ENCODE measurements at places on chromosomes 5 and 9.

- DNase-seq, result no peak
Observed at GRCh38 chr5:115844321-115844817, 2.6 kb downstream of the AP3S1 start.

DNA sequence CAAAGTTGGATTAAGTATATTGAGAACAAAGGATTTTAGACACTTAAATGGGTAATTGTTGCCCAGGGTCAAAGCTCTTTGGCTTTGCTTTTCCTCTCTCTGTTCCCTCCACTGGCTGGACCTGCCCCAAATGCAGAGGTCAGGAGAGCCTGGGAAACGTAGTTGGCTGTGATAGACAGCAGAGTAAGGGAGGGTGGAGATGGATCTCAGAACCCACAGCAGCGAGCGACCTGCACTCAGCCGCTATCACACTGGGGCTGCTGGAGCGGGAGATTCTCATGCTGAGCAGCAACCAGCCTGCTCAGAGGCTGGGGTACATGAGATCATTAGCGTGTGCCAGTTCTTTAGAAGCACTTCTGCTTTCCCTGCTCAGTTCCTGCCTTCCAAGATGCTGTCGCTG, 71.8 kb upstream of the TTC23L start:
- no peak for DNase-seq

DNA sequence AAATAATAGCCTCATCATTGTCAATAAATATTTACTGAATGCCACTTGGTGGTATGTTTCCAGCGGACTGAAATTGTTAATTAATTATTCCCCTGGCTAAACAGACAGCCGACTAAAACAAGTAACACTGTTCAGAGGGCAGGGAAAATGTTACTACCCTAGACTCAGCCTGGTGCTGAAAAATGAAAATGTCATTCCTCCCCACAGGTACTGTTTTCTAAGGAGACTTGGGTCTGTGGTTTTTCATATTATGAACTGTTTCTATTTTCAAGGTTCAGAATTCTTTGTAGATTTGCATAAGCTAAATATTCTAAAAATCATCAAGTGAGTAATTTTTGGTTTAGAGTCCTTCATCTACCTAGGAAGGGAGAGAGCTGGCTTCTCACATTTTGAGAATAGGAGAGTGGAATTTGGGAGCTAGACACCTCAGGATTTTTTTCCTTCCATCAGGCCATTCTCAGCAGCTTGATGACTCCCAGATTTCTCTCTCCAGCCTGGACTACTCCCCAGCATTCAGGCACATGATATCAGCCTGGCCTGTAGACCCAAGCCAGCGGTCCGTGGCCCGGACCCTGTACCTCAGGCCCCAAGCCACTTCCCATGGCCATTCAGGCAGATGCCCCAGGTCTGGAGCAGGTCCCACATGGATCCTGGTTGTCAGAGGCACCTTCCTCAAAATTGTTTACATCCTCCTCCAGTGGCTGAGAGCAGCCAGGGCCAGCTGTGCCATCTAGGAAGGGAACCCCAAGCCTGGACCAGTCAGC, 24.4 kb downstream of the BHMT start:
- no peak for DNase-seq

- peak; percentile 52 for DNase-seq
Observed at GRCh38 chr5:90802474-90803317, 244.1 kb downstream of the ADGRV1 start.

- no peak for DNase-seq
Observed at GRCh38 chr9:4035777-4036176, 264.1 kb downstream of the GLIS3 start.

DNA sequence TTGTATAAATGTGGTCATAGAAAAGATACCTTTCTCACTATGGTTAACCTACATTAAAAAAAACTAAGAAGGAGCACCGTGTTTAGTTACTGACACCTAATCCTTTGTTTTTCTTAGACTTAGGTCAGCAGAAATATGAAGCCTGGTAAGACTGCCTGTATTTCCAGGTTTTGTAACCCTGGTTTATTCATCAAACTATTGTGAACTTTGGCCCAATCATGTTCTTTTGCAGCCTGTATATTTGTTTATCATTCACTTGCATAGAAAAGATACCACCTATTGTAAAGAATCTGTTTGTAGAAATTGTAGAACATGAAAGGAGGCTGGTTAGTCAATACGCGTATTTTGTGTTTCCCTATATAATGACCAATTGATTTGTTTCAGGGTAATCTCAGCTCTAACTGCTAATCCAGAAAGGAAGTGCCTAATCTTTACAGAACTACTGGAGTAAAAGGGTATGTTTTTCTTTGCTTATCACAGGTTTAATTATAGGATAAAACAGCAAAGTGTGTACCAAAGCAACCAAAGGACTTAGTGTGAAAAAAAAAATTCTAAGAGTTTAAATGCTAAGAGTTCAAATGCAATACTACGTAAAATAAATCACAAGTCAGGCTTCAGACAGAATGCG, 103.6 kb downstream of the LURAP1L start:
- DNase-seq, result no peak

GRCh38 chr9:126325821-126326220, 808 bp upstream of the MVB12B start:
- no peak for DNase-seq

DNA sequence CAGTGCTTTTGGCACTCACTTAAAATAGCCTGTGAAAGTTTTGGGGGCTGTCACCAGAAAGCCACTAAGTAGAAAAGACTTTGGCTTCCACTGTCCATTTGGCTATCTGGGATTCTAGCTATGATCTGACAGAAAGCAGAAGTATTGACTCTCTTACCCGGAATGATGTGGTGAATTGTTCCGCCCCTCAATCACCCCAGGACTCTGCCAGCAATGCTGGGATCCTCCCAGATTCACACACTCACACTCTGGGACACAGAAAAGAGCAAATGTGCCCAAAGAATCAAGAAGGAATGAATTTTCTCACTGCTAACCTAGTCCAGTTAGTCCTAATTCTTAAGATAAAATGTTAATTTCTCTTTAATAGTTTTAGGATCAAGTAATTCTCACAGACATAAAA, 576.9 kb downstream of the BNC2 start:
- no peak for DNase-seq

DNA sequence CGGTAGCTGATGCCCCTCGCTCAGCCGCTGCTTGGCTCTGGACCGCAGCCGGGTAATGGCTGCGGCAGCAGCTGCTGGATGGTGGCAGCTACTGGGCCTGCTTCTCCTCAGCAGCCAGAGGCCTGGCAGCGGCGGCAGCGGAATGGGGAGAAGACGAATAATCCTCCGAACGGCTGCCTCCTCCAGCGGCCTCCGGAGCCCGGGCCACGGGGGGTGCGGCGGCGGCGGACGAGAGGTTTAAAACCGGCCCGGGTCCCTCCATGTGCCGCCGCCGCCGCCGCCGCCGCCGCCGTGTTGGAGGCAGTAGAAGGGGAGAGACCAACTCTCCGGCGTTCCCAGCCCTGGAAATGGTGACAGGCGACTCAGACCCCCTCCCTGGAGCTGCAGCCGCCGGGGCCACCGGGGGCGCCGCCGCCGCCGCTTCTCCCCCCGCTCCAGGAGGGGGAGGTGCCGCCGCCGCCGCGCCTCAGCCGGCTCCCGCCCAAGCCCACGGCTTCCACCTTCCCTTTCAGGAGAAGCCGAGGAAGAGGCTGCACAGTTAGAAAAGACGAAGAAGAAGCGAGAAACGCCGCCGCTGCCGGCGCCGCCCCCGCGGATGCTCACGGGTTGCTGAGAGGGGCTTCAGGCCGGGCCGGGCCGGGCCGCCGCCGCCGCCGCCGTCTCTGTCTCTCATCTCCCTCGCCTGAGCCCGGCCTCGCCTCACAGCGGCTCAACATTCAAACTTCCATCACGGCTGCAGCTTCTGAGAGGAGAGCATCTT, 118.4 kb upstream of the PRSS3 start:
- DNase-seq, result peak; percentile 70

DNA sequence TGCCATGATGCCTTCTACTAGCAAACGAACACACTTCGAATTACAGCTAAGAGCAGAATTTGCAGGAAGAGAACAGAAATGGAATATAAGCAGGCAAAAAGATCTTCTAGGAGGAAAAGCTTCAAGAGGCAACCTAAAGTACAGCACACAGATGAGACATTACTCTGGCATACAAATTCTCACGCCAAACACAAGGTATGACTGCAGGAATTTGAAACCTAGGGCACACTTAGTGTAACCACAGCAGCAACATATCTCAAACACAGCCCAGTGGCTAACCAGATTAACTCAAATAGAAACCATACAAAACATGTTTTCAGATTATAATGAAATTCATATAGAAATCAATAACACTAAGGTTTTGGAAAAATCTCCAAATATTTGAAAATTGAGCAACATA, 481.0 kb upstream of the RGMB start:
- DNase-seq, result no peak

DNA sequence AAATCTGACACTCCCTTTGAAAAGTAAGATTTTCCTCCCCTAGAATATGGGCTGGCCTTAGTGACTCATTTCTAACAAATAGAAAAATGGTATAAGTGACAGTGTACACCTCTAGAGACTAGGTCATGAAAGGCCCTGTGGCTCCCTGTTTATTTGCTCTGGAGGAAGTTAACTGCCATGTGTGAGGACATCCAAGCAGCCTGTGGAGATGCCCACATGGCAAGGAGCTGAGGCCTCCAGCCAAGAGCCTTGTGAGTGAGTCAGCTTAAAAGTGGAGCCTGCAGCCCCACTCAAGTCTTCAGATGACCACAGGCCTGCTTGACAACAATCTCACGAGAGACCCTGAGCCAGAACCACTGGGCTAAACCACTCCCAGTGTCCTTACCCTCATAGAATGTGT, 128.1 kb upstream of the LHFPL2 start:
- no peak for DNase-seq

- DNase-seq, result no peak
Observed at GRCh38 chr5:28017178-28017577, 978.8 kb upstream of the CDH9 start.

DNA sequence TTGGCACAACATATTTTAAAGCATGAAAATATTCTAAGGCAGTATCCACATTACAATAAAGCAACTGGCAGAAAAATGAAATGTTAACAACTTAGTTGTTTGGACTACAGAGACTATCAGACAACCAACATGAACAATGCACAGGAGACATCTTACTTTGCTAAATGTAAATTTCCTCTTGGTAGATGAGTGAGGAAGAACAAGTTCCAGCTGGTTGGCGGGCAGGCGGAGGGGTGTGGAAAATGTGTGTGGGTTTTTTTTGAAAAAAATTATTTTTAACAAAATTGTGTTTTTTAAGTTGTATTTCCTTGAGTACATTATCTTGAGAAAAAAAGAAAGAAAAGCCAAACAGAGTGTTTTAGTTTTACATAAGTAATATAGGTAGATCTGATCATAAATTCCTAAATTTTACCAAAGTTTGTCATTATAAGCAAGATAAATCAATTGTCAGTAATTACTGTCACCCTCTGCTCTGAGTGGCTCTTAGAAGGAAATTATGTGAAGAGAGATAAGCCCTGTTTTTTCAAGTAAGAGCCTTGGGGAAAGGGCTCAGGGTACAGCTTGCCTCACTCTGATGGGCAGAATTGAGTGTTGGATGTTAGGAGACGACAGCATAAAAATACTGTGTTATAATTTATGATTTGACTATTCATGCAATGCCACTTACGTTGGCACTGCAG, 42.5 kb downstream of the TMEM167A start:
- DNase-seq, result no peak

- no peak for DNase-seq
Observed at GRCh38 chr9:96435345-96435744, 14.6 kb upstream of the HABP4 start.

DNA sequence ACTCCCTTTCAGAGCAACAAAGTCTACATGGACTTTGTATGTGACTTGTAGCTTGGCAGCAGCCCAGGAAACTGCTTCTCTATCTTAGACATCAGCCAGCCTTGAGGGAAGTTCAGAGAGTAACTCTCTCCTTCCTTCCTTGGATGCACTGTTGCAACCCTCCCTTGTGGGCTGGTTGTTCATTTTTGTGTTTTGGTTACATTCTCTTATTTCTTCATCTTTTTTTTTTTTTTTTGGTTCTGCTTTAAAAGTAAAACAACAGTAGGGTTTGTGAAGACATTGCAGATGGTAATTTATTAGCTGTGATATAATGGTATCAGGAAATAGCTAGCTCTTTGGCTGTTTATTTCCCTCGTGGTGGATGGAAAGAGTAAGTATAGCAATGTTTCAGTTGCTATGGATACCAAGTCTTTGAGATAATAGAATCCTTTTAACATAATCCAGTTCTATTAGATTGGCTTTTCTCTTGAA, 97.9 kb upstream of the MAMDC2 start:
- DNase-seq, result no peak

DNA sequence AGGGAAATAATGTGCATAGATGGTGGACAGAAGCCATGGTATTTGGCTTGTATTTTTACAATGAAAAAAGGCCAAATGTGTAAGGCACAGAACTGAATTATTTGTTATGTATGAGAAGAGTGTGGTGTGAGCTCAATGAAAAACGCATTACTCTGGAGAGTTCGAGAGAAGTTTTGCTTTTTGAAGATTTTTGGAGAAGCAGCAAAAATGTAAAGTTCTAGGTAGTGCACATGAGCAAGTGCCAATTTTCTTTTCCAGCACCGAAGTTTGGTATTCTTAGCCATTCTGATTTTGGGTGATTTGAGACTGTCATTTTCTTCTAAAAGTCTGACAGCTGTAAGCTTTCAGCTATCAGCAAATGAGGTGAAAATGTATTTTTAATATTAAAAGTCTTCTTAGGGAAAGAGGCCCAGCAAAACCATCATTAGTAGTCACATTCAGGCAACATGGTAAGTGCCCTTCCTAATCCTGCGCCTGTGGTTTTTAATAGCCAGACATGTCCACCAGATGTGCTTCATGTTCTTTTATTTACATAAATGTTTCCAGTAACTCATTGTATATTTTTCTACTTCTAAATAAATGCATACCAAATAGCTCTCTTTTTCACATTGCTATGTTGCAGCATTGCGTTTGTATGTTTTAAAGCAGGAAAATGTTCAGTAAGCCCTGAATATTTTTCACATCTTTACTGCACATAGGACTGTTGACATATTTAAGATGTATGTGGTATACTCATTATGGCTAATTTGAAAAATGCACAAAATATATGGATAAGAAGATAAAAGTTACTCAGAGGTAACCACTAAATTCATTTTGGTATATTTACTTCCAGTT, 50.4 kb downstream of the RASGRF2 start:
- no peak for DNase-seq
